Activated CD4-positive, alpha-beta T cell treated with anti-CD3 and anti-CD28 coated beads, Interleukin-2, amount 50 U/mL, for 16 hours (primary cell): ENCODE measurements at places on chromosomes 11 and 22.

- no peak for DNase-seq
Observed at GRCh38 chr11:92964471-92964870, 5.0 kb upstream of the MTNR1B start.

DNA sequence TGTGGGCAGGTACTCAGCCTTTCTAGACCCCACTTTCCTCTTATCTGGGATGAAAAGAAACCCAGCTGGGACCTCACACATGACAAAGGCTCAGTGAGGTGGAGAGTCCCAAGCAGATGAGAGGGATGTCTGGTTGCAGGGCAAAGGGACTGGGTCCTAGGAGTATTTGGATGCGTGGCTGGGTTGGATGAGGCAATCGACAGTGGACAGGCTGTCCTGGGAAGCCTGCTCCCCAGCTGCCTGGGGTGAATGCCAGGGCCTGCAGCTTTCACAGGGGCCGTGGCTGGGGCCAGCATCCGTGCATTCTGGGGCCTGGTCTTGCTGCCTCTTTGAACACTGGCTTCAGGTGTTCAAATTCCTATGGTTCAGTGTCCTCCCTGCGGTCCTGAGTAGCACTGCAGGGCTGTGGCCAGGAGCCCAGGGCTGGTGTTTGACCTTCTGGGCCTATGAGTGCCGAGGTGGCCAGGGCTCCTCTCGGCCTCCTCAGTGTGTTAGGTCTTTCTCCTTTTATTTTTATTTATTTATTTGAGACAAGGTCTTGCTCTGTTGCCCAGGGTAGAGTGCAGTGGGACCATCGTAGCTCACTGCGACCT lies 65.3 kb downstream of the MCM5 start:
- no peak for DNase-seq

- no peak for DNase-seq
Observed at GRCh38 chr11:9489080-9489765, 28.4 kb downstream of the ZNF143 start.

GRCh38 chr11:69002570-69003231 lies 10.3 kb downstream of the MRGPRF start:
- DNase-seq = no peak

GRCh38 chr11:10302359-10302743 lies 2.5 kb upstream of the ADM start:
- DNase-seq = no peak

GRCh38 chr11:72083414-72083813 lies 2.8 kb downstream of the LRRC51 start:
- DNase-seq = no peak

GRCh38 chr22:37525746-37526350 lies 6.6 kb upstream of the CARD10 start:
- no peak for DNase-seq

DNA sequence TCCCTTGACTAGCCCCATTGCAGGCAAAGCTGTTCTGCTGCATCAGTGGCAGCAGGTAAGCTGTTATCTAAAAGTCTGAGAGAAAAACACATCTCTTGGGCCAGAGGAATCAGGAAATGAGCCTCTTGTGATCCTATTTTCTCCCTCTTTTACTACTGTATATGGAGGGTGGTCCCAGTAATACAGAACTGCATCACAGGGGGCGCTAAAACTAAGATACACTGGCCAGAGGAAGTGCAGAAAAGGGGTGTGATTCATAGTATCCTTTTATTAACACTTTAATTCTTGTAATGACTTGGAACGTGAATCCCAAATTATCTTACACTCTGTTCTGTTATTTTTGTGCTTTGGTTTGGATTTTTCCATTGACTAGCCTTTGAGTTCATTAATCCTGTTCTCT lies 8.8 kb upstream of the MED17 start:
- DNase-seq = peak; percentile 6

DNA sequence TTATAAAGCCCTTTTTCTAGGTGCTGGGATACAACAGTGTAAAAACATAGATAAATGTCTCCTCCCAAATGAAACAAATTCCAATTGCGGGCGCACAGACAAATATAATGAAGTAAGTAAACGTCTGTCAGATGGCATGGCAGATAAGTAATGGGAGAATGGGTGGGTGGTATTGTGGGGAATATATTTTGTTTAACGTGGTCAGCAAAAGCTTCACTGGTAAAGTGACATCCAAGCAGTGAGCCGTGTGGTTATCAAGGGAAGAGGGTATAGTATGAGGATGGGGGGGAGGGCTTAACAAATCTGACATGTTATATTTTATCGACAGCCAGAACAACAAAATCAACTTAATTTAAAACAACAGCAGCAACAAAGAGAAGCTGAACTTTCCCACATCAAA lies 1.2 kb downstream of the SVIP start:
- no peak for DNase-seq

DNA sequence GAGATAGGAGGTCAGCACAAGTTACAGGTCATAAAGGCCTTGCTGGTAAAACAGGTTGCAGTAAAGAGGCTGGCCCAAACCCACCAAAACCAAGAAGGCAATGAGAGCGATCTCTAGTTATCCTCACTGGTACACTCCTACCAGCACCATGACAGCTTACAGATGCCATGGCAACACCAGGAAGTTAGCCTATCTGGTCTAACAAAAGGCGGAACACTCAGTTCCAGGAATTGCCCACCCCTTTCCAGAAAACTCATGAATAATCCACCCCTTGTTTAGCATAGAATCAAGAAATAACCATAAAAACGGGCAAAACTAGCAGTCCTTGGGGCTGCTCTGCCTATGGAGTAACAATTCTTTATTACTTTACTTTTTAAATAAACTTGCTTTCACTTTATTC lies 43.5 kb upstream of the B3GAT1 start:
- no peak for DNase-seq

DNA sequence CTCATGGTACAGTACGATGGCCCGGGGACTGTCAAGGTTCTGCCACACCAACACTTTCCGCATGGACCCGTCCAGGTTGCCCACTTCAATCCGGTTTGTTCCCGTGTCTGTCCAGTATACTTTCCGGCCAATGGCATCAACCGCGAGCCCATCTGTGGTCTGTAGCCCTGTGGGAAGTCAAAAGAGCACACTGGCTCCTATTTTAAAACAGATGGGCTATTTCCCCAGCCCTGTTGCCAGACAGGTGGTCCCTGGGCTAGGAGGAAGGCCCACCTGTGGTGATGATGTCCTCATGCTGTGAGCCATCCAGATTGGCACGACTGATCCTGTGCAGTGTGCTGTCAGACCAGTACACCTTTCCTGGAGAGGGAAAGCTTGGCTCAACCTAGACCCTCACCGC lies 30.4 kb upstream of the CKAP5 start:
- DNase-seq = no peak

DNA sequence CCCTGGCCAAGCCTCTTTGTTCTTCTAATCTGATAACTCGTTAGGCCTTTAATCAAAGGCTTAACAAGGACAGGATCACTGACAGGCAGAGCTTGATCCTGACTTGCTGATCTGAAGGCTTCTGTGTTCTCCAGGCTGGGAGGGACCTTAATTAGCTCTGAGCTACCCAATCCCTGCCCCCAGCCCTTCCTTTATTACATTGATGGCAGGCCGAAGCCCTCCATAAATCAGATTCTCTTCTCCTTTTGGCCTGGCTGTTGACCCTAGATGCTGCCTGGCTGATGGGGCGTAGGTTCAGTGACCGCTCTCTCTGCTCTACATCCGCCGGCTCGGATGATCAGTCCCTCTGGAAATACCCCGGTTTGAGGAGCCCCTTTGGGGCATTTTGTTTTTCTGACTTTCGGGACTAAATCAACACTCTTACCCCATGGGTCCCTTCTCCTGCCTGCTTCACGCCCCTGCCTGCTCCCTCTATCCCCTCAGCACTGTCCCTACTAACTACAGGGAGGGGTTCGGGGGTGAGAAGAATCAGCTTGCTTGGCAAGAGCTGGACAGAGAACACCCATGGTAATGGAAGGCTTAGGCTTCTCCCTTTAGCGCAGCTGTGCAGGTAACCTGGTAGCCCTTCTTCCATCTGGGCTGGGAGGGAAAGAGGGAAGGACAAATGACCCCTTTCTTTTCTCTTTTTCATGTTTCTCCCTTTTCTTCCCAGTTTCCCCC lies 10.0 kb upstream of the RRM1 start:
- DNase-seq = no peak
